ENCODE measurements at places on chromosomes 11 and 22.

- DNase-seq = no peak
Observed at GRCh38 chr11:122362381-122362780, 246.4 kb upstream of the BLID start.

GRCh38 chr11:113593698-113594308, 112.3 kb downstream of the TMPRSS5 start:
- DNase-seq = no peak

DNA sequence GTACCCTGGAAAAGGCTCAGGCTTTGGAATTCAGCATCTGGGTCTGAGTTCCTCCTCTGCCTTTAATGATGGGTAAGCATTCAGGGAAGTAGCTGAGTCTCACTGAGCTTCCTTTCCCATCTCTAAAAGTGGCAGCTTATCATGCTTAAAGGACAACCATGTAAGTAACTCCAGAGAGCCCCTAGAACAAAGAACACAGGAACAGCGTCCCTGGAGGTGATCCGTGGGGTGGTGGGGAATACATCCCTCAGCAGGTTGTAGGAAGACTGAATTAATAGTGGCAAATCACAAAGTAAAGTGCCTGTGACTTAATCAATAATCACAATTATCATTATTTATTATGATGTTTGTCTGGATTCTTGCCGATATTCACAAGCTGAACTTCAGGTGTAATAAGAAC, 114.7 kb upstream of the ISX start:
- DNase-seq = no peak

DNA sequence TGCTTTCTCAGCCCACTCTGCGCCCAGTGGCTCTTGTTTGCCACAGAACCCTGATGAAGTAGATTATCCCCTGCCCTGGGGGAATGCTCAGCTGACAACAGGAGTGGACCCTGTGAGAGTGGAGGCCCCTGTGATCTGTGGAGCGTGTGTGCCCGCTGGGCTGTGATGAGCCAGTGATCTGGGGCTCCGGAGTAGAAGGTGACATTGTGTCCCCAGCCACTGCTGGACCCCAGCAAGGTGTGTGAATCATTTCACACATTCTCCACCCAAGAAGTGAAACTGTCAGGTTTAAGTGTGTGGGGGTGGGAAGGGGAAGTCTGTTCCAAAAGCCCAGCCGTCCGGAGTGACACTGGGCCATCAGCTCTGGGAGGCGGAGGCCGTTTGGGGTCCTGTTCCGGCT, 33.1 kb upstream of the GRAMD4 start:
- no peak for DNase-seq

DNA sequence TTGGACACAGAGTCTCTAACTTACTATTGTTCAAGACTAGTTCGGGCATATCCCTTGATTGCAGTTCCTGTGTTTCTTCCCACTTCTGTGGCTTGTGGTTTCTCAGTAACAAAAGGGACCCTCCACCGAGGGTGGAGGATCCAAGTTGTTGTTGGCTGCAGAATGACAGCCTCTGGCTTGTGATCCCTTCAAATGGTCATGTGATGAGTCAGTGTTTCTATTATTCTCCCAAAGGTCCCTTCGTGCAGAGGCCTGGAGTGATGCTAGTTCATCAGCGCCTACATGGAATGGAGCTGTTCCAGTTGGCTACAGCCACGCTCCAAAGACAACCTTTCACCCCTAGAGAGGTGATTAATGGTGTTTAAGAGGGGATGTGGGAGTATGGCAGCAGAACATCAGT, 2.6 kb upstream of the VWCE start:
- DNase-seq = no peak

GRCh38 chr11:134043821-134044420, 25.0 kb upstream of the JAM3 start:
- no peak for DNase-seq

DNA sequence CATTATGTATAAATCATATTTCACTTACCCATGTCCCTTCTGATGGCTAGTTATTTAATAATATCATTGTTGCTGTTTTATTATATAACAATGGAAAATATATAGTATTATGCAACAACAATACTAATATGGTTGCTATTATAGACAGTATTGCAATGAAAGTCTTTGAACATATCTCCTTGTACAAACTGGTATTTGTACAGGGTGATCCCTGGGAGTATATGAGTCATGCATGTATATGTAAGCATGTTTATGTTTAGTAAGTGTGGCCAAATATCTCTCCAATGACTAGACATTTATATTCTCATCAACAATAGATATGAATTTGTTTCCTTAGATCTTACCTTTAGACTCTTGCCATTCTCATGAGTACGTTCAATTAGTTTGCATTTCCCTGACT, 55.9 kb downstream of the KCNC1 start:
- no peak for DNase-seq

DNA sequence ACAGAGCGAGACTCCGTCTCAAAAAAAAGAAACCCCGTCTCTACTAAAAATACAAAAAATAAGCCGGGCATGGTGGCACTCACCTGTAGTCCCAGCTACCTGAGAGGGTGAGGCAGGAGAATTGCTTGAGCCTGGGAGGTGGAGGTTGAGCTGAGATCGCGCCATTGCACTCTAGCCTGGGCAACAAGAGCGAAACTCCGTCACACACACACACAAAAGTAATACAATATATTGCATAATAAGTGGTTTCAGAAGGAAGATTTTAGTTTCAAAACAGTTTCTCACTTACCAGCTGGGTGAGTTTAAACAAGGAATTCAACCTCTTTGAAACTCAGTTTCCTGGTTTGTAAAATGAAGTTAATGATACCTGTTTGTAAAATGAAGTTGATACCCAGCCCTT, 32.7 kb upstream of the HTR3A start:
- DNase-seq = no peak

DNA sequence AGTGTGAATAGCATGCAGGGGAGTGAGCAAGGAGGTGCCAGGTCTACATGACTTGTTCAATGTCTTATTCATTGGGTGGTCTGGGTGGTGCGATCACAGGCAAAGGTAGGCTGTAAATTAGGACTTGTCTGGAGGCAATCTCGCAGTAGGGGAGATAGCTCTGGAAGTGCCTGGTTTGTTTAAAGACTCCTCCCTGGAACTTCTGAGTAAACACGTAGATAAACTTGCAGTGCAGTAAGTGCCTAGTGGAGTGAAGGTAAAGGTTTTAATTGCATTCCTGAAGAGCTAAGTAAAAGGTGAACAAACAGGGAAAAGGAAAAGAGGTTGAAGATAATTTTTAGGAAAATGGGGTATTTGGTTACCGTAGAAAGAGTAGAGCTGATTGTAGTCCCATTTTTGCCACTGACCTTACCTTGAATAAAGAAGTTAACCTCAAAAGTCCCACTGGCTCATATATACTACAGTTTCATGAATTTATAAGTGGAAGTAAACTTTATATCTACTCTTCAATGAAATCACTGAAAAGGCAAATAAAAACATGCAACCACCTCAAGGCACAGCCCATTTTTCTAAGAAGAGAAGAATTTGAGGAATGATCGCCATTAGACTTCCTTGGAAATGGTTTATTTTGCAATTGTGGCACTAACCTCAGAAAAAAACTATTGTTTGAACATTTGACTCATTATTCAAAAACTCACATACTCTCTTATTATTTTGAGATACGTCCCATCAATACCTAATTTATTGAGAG, 44.3 kb downstream of the AASDHPPT start:
- DNase-seq = no peak

DNA sequence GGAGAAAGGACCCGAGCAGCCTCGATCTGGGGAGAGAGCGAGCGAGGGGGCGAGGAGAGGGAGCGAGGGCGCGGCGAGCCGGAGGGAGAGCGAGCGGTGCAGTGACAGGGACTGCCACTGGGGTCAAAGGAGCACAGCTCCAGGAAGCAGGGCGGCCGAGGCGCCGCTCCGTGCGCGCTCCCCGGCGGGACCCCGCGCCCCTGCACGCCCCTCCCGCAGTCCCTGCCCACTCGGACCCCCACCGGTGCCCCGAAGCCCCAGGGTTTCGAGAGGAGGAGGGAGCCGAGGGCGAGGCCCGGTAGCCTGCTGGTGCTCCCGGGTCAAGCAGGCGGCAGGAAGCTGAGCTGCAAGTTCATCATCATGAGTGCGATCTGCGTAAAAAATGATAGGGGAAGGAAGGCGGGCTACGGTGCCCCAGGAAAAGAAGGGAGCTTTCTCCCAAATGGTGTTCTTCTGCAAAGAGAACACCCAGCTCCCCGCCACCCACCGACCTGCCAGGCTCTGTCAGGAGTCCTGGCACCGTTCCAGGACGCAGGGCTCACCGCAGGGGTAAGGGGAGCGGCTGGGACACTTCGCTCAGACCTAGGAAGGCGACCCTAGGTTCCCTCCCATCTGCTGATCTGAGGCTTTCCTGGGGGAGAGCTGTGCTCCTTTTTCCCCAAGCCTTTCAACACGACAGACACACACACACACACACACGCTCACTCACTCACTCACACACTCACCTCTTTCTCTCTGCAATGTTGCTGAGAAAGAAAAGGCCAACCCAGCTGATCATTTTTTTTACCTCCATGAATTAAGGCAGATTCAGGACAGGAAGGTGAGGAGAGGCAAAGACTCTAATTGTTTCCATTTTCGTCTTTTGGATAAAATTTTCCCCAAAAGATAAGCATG, at the start of gene MPPED2:
Gene MPPED2 (minus strand): TSS at position 103 of the 894 bp plus-strand sequence. CDS start 5,980 bp downstream, outside the sequence.
- DNase-seq = no peak

DNA sequence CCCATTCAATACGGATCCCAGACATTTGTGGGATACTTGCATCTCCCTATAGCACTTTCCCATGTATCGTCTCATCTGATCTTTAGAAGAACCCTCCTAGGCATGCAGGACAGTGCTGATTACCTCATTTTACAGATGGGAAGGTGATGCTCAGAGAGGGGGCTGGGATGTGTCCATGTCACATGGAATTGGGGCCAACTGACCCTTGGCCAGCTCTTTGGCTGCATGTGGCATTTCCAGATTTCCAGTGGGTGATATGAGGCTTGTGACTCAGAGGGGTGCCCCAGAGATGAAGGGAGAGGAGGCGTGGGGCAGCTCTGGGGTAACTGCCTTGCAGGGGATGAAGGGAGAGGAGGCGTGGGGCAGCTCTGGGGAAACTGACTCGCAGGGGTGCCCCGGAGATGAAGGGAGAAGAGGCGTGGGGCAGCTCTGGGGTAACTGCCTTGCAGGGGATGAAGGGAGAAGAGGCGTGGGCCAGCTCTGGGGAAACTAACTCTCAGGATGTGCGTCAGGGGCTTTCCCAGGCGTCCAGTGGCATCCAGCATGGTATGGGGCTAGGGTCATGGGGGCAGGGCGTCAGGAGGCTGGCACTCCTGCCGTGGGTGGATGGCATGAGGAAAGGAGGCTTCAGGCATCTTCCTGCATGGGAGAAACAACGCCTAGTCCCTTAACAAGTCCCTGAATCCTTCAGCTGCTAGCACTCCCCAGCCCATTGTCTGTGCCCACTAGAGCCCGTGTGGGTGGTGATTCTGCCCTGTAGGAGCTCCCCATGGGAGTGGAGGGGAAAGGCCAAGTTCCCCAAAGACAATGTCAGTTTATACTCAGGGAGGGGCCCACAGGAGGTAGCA, 11.9 kb upstream of the CERK start:
- no peak for DNase-seq

DNA sequence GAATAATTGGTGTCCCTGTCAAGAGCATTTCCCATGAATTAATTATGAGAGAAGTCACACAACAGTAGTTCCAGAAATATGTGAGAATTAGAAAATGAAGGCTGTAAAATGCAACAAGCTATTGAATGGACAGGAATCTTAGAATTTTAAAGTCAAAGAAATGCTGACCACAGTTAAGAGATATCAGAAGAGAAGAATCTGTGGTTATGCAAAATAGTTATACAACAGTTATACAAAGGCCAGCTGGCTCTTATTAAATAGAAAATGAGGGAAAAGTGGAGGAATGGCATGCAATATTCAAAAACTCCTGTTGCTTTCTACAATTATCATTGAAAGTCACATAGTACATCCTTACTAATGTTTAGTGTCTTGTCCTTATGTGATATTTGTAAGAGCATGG, 27.4 kb downstream of the CASP12 start:
- DNase-seq = no peak

GRCh38 chr11:118010738-118011461, 24.7 kb downstream of the IL10RA start:
- DNase-seq = no peak

GRCh38 chr22:36658900-36659299, 44.7 kb downstream of the CACNG2 start:
- no peak for DNase-seq

DNA sequence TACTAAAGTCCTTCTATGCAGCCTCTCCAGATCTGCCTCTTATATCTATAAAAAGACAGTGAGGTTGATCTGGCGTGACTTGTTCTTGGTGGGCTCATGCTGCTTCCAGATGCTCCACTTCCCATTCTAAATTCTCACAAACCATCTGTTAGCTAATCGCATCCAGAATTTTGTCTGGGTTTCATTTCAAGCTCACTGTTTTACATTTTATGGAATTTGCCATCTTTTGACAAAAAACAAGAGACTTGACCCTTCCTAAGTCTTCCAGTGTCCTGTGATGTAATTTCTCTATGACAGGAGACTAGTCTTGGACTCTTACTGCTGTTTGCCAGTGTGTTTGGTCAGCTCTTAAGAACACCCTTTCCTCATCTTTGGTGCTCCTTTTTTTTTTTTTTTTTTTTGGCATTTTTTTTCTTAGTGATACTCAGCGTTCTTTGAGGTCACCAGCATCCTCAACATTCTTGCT, 23.0 kb downstream of the CRKL start:
- DNase-seq = no peak

DNA sequence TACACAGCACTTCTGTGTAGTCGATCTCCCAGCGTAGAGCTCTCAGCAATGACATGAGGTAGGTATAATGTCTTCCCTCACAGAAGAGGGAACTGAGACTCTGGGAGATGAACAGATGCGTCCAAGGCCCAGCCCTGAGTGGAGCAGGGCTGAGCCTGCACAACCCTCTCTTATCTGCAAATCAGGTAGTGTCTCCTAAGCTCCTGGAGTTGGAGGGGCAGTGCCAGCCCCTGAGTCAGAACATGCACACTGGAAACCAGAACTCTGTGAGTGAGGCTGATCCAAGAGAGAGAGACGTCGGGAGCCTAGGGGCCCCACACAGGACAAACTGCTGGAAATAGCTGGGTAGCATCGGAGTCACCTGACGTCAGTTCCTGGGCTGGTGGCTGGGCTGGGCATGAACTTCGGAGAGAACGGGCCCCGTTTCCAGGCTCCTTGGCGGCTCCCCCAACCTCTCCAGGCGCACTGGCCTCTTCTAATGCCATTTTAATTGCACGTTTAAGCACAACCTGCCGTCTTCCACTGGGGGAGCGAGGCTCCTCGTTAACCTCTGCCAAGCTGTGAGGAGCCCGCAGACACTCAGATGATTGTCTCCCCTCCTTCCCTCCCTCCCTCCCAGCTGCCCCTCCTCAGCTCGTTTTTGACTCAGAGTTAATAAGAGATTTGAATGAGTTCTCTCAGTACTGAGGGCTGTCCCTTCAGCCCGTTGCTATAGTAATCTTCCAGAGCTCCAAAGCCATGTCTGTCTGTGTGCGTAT, 191.2 kb upstream of the TBCEL start:
- no peak for DNase-seq

DNA sequence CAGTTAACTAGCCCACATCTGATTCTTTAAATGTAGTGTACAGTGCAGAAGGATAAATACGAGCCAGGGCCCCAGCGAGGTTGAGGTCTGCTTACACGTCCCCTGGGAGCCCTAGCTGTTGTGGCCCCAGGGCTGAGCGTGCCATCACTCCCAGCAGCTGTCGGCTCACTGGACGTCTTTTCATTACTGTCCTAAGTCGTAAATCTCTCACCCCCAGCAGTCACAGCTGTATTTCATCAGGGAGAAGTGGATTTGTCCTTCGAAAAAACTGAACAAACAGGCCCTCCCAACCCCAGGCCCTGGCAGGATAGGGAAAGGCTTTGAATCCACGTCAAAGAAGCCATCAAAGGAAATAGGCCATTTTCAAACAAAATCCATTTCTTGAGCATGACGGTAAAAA, 110.4 kb upstream of the CSNK2A3 start:
- DNase-seq = no peak

Measured in stimulated activated CD4-positive, alpha-beta T cell treated with anti-CD3 and anti-CD28 coated beads, Interleukin-2, amount 100 ng/mL, for 4 hours (primary cell).